Pancreas (tissue), 10 donors: ENCODE measurements at places on chromosomes 7 and 10. TPM values are rescaled to one million over a fixed set of nuclear protein-coding genes. Genes with fewer than 3 reads are reported as not detected.
A peak's percentile ranks its signal among the peaks of the same experiment; 100 is the strongest.

GRCh38 chr7:158394936-158395335 lies 192.7 kb downstream of the PTPRN2 start:
- peak; percentile 81 for DNase-seq

- peak; percentile 32 for DNase-seq
Observed at GRCh38 chr7:124459101-124460055, 306.2 kb downstream of the GPR37 start.

DNA sequence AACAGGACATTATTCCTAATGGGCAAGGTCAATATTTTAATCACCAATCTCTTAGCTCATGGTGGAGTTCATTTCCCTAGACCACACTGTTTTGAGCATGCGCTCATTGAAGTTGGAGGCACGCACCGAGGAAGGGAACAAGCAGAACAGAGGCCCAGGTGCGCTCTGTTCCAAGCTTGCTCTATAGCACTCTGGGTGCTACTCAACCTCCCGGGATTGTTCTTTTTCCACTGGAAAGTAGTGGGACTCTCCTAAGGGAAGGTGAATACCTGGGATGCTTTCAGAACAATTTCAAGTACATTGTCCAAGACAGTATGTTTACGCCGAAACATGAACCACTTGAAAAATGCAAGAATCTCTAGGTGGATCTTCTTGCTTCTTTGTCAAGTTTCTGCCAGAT lies 16.2 kb downstream of the PLXNA4 start:
- no peak for DNase-seq

CEP41 gene
- total RNA-seq, result 3.8 TPM

HTR5A gene
- total RNA-seq, result not detected
